Fibroblast of skin of left biceps (primary cell): ENCODE measurements at places on chromosomes 7 and 10.

DNA sequence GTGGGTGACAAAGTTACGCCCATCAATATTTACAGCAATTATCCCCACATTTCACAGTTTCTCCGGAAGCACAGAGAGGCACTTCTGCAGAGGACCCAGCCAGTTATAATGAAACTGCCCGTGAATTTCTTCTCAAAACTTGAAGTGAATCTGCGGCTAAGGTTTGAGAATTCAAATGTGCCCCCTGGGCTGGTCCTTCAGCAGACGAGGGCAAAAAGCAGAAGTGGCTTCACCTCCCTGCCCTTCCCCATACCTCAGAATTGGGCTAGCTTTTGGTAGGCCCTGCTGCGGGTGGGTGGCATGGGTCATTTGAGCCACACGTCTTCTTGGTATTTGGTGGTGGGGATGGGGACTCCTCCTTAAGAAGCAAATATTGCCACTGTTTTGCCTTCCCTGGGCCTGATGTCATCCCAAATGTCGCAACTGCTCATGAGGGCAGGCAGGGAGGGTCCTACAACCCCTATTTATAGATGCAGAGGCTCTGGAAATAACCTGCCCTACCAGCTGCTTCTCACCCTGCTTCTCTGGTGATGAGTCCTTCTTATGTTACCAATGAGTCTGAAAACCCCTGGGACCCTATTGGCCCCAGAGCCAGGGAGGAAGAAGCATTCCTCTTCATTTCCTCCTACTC is 16.6 kb upstream of the WDFY4 start:
- no peak for DNase-seq

DNA sequence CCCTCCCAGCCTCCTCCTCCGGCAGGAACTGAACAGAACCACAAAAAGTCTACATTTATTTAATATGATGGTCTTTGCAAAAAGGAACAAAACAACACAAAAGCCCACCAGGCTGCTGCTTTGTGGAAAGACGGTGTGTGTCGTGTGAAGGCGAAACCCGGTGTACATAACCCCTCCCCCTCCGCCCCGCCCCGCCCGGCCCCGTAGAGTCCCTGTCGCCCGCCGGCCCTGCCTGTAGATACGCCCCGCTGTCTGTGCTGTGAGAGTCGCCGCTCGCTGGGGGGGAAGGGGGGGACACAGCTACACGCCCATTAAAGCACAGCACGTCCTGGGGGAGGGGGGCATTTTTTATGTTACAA is 83.3 kb downstream of the PAX2 start:
- DNase-seq: no peak

DNA sequence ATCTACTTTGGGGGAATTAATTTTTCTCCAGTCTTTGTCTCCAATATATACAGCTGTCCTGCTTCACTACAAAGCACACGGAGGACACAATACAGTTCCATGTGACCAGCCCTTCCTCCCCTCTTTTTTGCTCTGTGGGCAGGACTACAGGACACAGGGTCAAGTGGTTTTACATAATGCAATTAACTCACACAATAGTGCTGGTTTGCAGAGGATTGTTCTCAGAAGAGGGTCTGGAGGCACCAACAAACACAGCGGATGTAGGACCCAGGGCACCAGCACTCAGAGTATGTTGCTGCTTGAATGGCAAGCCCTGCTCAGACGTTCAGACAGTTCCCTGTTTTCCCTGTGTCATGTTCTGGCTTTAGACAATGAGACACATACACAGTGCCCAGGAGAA is 52.0 kb upstream of the NPTX2 start:
- no peak for DNase-seq

DNA sequence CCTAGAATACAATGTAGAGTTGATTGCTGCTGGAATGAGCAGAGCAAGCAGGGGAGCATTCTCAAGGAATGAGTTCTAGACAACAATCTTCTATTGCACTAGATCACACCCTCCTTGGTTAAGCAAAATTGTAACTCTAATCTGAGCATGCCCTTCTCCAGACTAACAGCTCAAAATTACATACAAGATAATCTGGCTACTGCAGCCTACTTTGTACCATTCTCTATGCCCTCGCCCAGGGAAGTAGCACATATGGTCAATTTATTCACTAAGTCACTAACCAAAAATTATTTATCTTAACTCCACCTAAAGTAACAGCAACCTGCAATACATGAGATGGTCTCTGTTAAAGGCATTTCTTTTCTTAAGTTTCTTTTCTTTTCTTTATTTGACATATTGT is 42.5 kb upstream of the KCTD7 start:
- DNase-seq: no peak

DNA sequence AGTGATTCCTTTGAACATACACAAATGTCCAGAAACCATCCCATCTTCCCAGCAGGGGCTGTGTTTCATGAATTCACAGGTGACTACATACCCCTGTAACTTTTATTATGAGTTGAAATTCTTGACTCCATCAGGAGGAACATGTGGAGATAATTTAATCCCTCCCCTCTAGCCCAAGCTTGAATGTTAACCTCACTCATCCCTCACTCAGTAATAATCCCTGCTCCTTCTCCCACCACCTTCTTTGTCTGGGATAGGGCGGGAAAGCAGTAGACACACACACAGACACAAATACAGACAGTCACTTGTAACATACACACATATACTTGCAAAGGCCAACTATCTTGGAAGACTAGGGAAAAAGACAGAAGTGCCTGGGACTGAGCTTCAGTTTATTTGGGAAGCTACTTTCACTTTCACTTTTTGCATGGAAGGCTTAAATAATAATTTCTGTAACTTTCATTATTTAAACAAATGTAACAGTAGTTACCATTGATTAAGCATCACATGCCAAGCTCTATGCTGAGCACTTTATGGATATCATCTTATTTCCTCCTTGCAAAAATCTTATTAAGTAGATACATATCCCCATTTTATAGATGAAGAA is 7.3 kb downstream of the AASS start:
- no peak for DNase-seq

GRCh38 chr10:85458324-85458723 is 908.3 kb downstream of the GRID1 start:
- DNase-seq: no peak

DNA sequence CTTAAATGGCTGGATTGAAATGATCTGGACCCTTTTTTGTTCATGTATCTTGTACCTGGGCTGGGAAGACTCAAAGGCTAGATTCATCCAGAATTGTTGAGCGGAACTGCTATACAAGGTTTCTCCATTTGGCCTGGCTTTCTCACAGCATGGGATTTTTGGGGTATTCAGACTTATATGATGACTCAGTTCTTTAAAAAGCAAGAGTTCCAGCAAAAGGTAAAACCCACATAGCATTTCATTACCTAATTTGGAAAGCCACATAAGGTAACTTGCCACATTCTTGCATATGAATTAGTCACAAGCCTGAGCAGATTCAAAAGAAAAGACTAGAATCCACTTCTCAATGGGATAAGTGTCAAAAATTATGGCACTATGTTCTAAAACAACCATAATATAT is 137.4 kb downstream of the HGF start:
- DNase-seq: no peak

GRCh38 chr7:65953001-65953720 is 28.9 kb downstream of the GUSB start:
- no peak for DNase-seq

GRCh38 chr7:30206491-30206890 is 71.7 kb downstream of the MTURN start:
- no peak for DNase-seq

GRCh38 chr10:32905466-32905865 is 52.6 kb downstream of the ITGB1 start:
- no peak for DNase-seq

- no peak for DNase-seq
Measured at GRCh38 chr10:72353965-72354355, 759 bp downstream of the DNAJB12 start.

DNA sequence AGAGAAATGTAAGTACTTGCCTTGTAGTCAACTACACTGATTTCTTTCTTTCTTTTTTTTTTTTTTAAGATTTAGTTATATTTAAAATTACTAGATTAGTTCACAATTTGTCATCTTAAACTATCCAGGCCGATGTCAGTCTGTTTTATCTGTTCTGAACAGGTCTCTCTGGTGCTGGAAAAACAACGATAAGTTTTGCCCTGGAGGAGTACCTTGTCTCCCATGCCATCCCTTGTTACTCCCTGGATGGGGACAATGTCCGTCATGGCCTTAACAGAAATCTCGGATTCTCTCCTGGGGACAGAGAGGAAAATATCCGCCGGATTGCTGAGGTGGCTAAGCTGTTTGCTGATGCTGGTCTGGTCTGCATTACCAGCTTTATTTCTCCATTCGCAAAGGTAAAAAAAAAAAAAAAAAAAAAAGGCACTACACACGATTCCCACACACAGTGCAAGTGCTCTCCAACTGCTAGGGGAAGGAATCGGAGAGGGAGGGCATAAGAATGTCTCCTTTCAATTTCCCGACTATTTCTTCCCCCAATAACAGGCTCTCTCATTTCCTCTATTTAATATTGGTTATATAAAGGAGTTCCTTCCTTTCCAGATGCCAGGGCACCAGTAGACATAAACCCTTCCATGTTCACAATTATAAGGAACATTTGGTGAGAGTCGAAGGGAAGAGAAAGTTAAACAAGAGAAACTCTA is 53.4 kb downstream of the PAPSS2 start:
- no peak for DNase-seq

DNA sequence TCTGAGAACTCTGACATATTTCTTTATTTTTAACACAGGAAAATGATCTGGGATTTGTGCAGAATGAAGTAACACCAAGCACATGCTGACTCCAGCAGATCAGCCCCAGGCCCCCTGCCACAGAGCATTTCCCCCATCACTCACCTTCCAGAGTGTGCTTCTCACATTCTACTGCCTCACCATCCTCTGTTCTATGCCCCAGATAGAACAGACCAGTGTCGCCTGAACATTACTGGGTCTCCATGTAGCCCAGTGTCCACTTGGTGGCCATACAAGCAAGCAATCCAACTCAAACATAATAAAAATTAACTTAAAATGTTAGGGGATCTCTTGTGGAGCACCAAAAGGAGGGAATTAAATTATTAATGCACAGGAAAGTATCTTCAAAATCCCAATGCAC is 58.8 kb downstream of the SORBS1 start:
- DNase-seq: no peak

DNA sequence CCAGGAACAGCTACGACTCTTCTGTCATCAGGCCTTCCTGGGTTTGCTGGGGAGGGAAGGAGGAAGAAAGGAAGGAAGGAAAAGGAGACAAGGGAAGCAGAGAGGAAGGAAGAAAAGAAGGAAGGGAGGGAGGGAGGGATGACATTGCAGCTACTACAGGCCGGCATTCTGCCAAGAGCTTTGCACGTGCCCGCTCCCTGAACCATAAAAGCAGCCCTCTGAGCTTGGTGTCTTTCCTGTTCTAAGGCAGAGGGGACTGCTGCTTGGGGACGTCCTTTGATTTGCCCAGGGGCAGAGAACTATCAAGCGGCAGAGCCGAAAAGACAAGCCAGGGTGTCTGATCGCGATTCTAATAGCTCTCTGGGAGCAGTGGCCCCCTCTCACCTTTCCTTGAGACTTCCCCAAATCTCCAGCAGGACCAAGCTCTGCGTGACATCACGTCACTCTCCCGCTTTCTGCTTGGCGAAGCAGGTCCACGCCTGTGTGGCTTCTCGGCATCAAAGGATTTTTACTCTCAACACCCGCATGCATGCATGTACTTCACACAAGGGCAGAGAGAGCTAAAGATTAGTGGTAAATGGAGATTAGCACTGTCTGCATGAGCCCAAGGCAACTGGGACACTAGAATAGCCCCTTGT is 167.8 kb upstream of the AUTS2 start:
- no peak for DNase-seq

GRCh38 chr10:29838539-29838938 is 203.8 kb upstream of the SVIL start:
- DNase-seq: no peak

DNA sequence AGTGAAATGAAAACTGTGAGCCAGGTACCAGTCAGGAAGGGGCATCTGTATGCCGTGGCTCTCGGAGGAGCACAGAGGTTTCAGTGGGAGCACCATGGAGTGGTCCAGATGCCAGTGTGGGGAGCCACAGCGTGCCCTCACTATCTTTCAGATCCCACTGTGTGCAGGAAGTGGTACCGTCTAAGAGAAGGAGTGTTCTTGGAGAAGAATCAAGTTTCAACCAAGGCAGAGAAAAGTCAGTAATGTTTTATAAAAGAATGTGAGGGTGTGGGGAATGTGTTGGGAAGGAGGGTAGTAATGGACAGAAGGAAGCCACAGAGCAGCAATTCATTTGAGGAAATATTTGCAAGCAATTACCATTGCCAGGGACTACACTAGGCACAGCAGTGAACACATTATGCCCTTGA is 35.6 kb downstream of the PRKAR2B start:
- DNase-seq: no peak

DNA sequence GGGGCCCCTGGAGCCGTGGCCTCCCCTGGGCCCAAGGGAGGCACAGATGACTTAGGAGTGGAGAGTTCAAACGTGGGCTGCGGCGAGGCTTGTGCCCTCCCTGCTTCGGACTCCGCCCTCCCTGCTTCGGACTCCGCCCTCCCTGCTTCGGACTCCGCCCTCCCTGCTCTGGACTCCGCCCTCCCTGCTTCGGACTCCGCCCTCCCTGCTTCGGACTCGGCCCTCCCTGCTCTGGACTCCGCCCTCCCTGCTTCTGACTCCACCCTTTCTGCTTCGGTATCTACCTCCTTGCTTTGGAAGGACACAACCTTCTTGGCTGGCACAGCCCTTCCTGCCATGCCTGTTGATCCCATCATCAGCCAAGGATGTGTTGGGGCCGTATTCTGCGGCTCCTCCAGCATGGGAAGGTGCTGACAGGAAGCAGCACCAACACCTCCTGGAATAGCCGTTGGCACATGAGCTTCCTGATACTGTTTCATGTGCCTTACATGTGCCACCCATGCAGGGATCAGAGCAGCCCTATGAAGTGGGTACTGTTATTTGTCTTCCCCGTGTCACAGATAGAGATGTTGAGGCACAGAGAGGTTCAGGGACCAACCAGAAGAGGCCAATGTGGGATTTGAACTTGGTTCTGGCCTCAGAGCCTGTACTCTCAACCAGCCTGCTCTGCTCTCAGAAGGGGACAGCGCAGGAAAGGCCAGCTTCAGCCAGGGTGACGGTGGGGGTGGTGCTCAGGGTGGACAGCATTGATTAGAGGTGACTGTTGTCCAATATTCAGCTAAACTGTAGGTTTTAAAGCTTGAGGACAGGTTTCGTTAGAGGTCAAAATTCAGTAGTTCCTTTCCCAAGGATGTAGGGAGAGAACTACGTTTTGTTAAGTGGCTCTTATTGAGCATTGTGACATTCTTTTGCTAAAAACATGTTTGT is 114.5 kb downstream of the NKX6-2 start:
- DNase-seq: no peak

- DNase-seq: no peak
Measured at GRCh38 chr10:43166880-43167497, 28.7 kb downstream of the CSGALNACT2 start.
